B cell (primary cell): ENCODE measurements at places on chromosomes 7 and 10. TPM values are rescaled to one million over a fixed set of nuclear protein-coding genes. Genes with fewer than 3 reads are reported as not detected.

DNA sequence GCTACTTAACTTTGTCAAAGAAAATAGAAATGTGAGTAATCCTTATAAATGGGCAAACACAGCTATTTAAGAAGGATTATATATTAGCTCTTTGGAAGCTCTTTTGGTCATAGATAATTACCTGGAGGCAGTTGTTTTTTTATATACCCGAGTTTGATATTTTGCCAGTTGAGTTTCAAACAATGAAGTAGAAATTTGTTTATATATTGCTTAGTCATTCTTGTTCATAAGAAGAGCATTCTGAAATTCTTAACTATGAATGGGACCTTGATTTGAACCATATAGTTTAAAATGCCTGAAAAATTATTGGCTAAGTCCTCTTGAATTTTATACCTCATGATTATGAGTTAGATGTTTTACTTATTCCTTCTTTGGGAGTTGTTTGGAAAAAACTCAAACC lies 36.4 kb downstream of the MINPP1 start:
- DNase-seq: no peak

DNA sequence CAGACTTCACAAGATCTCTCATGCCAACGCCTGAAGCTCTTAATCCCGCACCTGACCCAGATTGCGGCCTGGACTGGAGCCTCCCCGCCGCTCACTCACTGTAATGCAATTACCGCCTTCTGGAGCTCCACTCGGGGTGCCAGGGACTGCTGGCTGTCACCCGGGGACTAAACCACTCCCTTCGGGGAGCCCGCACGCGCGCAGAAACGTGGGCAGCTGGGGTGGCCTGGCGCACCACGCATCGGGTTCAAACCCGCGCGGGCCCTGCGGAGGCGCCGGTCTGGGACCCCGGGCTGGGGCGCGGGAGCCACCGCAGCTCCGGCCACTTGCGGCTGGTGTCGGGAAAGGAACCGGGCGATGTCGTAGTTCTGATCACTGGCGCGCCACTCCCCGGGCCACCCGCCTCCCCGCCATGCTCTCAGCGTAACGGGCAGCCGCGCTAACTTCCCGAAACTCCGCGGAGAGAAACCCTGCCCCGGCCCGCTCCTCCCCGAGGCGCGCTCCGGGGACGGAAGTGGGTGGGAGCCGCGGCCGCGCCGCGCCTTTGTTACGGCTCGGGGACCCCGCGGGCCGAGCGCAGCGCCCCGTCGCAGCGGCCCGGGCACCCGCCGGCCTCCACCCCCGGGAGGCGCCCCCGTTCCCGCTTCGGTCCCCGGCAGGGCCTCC lies 100.3 kb upstream of the SVIL start:
- peak; percentile 52 for DNase-seq

- DNase-seq: no peak
Measured at GRCh38 chr10:77889277-77889903, 37.2 kb downstream of the DLG5 start.

DNA sequence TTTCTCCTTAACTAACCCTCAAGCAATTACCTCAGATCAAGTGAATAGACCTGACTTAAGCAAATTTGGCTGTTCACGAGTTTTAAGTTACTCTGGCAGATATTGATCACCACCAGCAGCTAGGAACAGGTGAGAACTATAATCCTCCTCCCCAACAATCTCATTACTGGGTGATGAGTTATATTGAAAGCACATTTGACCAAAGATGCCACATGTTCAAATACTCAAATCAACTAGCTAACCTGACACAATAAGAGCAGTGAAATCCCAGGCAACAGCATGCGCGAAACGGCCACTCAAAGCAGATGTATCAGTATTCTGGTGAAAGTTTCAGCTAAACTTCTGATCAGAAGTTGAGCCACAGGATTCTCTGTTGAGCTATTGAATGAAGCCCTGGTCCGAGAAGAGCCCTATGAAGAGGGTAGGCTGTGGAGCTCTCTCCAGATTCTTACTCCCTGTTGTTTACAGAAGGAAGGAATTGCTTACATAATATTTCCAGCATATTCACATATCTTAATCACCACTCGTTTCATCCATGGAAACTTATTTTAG lies 52.6 kb downstream of the CAV1 start:
- no peak for DNase-seq

DNA sequence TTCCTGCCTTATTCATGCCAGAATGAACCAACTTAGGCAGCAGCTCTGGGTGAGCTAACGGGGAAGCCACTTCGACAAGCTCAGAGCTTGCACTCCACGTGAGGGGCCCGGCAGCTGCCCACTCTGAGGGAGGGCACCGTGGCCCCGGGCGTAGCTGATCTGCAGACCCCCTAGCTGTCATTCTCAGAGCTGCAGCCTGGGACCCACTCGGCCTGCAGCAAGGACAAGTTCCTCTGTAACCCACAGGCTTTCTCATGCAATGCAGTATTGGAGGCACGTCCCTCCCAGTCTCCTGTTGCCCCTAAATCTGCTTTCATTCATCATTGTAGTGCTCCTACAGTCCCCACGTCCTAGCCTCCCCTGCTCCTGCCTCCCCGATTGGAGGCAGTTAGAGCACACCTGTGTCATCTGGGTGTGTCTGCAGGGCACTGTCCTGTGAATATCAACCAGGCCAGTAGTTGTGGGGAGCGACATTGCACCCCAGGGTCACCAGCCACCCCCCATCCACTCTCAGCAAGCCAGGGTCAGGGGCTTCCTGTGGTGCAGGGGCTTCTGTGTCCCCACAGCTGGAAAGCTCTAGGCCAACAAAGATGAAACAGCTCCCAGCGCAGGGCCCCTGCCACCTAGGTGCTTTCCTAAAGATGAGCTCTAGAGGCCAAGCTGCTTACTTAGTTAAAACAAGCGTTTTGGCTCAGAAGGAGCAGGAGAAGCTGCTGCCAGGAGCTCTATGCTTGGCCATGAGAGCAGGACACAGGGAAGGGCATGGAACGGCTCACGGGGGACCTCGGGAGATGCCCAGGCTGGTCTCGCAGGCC lies 333.6 kb downstream of the ADARB2 start:
- no peak for DNase-seq

DNA sequence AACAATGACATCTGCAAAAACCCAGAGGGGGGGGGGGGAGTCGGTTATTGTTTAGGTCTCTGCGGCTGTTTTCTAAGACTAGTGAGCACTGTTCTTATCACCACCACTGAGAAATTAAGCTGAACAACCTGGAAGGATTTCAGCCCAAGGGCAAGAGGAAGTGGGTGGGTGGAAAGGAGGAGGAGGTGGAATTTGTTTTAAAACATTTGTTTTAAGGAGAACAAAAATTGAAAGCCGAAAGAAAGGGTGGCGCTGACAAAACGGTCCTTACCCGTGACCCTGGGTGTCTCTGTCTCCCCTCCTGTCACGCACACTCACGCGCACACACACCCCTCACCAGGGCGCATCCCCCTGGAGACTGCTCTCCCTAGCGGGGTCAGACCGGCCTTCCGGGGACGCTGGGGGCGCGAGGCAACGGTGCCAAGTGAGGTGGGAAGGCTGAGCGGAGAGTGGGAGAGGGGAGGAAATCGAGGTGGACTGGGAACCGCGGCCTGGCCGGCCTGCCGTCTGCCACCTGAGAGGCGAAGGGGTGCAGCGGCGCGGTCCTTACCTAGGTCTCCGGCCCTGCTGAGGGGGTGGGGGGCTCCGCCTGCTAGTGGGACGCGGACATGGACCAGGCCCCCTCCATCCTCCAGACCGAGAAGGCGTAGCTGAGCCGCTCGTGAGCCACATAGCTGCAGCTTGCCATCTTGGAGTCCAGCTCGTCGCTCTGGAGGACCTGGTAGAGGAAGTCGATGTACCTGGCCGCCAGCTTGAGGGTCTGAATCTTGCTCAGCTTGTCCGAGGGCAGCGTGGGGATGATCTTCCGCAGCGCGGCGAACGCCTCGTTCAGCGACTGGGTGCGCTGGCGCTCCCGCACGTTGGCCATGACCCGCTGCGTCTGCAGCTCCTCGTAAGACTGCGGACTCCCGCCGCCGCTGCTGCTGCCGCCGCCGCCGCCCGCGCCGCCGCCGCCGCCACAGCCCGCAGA lies 1.0 kb downstream of the TWIST1 start:
- DNase-seq: peak; percentile 42

DNA sequence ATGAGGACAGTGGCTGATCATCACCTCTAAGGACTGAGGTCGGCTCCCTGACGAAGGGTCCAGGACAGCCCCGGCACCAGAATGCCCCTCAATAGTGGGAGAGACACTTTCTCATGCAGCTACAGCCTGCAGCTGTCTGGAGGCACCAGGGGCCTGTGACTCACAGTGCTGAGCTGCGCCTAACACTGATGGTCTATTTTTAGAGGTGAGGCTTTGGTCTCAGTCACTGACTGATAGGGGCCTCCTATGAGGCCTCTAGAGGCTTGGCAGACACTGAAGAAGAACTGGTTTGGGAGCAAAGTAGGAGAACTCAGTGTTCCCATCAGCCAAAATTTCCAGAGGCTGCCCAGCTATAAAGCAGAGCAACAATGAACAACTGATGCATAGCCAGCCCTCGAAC lies 130.1 kb downstream of the COBL start:
- DNase-seq: no peak

DNA sequence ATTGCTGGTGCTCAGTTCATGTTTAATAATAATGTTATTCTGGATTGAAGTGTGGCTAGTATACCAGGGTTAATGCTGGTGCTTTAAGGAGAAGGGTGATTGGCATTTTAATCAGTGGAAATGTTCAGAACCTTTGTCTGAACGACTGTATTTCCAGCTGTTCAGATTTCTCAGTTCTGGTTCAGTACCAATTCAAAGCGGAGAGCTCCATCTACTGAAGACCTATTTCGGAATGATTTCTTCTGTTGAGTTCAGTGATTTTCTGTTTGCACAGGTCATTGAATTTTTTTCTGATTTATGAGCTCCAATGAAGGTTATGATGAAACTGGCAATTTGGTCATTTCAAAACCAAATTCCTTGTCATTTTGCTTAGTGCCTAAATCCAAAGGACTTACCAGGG lies 160.1 kb downstream of the EXOC4 start:
- no peak for DNase-seq

KCP gene
- 3.8 and 3.9 TPM in 2 replicates for total RNA-seq

DRGX gene
- not detected in 2 replicates for total RNA-seq

ZNF804B gene
- total RNA-seq: not detected in 2 replicates
